ELR (cell line): ENCODE measurements at places on chromosomes 13 and 19.

GRCh38 chr13:29456419-29456818 is 139.1 kb downstream of the SLC7A1 start:
- no peak for DNase-seq

DNA sequence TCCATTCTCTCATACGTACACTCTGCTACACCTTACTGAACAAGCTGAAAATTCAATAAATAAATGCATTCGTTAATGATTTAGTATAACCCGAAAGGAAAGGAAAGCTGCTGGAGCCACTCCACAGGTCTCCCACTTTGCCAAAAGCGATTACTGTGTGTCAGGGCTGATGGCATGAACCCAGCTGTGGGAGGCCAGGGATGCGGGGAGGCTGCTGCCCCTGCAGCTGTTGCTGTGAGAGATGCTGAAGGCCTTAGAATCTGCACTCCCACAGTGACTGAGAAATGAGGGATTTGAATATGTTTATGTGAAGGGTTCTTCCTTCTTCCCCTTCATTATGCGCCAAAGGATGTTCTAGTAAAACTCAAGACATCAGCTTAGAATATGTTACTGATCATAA is 58.7 kb upstream of the NBEA start:
- DNase-seq = no peak

- DNase-seq = no peak
Observed at GRCh38 chr13:64410276-64411053, 2819.7 kb downstream of the PCDH9 start.

DNA sequence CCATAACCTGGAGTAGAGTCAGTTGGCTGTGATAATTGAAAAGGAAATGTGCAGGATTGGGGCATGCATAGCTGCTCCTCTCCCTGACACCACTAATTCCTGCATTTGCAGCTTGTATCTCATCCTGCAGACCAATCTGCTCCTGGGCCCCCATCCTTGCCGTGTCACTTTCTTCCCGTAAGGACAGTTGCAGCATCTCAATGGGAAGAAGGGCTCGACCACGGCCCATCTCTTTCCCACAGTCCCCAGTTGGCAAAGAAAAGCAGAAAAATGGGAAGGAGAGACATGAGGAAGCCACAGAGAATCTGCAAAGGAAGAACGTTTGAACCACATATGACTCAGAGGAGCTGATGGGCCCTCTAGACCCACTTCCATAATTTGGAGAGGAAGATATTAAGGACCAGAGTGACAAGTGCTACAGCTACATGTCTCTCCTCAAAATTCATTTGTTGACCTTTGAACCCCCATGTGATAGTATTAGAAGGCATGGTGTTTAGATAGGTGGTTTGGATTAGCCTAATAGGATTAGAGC is 1.8 kb upstream of the SIGLEC12 start:
- DNase-seq = no peak

- no peak for DNase-seq
Observed at GRCh38 chr13:45941261-45941660, 89.7 kb upstream of the SIAH3 start.

- DNase-seq = peak; percentile 36
Observed at GRCh38 chr13:109904218-109904617, 117.8 kb upstream of the IRS2 start.

DNA sequence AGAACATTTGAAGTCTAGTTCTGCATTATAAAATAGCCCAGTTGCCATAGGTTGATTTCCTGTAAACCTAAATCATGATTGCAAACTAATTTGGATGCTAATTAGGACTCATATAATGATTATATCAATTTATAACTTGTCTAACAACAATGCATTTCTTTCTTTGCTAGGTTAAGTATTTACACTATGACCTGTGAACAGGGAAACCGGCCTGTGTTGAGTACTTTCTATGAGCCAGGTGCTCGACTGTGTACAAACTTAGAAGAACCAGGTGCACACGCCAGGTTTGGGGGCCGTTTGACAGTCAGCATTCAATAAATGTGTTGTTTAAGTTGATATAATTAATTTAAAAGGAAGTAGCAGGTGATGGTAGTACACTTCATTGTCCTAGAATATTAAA is 203.1 kb downstream of the TM9SF2 start:
- no peak for DNase-seq

DNA sequence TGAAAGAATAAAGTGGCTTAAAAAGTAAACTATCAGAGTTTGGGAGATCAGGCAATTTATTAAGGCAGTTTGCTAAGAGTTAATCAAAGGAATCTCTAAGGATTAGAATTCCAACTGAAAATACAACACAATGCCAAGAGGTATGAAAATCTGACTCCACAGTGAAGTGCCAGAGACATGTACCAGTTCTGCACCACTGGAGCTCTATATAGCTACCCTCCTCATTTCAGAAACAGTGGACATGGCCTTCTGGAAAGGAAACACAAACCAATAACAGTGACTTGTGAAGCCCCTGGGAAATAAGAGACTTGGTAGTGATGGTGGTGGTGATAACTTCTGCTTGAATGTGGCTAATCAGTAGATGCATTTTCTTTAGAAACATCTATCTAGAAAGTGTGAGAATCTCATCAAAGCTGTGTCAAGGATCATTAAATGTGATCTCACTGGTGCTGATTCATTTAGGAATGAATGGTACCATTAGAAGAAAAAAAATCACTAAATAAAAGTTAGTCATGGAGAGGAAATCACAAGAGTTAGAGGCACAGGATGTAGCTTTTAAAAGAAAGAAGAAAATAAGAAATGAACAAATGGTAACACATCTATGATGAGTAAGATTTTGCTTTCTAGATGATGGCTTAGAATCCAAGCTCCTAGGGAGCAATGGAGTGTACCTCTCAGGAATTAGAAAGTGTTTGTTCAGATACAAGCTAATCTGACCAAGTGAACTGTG is 20.1 kb upstream of the N4BP2L1 start:
- peak; percentile 15 for DNase-seq

DNA sequence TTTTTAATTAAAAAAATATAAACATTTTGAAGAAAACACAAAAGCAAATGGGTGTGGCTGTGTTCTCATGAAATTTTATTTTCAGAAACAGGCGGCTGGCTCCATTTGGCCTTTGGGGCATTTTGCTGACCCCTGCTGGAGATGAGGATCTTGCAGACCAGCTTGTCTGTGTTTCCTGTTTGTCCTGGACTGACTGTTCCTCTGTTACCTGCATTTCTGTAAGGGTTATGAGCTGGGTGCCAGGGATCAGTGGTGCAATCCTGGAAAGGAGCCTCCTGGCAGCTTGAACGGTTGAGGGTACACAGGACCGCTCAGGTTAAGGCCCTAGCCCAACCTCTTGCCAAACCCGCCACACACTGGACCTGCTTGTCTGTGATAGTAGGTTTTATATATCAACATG is 49.9 kb downstream of the ZNF787 start:
- peak; percentile 29 for DNase-seq

DNA sequence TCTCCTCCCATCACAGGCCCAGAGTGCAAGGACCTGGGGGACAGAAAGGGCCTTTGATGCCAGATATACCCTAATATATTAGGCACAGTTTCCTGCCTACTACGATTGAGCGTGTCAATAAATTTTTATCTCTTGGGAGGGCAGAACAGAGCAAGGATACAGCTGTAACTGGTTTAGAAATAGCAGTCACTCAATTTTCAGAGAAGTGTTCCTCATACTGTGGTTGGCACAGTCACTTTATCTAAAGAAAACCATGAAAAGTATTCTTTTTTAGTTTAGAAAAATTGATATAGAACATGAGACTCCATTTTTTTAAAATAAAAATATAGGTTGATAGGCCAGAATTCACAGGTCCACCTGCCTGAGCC is 460 bp upstream of the ZNF155 start:
- DNase-seq = no peak

GRCh38 chr13:94217370-94217769 is 262.1 kb downstream of the DCT start:
- peak; percentile 60 for DNase-seq

DNA sequence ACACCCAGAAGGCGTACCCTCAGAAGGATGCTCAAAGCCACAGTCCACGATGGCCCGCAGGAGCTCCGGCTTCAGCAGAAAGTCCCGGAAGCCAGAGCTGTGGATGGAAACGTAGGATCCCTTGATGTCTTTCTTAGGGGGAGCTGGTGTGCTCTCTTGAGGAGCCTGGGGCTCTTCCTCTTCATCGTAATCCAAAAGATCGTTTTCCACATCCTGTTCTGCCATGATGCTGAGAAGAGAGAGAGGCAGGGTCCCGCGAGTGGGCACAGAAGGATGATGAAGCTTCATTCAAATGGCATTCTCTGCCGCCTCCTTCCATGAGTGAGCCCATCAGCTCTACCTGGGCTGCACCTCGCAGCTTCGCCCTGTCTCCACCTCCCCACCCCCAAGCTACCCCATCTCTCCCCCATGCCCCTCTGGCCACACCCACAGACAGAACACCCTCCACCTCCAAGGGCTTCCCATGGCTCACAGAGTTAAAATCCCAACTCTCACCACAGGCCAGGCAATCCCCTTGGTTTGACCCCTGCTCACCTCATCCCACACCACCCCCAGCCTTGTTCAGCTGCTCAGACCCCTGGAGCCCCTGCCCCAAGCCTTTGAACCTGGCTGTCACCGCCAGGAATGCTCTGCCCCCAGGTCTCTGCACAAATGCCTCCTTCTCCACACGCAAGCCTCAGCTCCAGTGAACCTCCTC is 6.0 kb downstream of the DDX39A start:
- no peak for DNase-seq

DNA sequence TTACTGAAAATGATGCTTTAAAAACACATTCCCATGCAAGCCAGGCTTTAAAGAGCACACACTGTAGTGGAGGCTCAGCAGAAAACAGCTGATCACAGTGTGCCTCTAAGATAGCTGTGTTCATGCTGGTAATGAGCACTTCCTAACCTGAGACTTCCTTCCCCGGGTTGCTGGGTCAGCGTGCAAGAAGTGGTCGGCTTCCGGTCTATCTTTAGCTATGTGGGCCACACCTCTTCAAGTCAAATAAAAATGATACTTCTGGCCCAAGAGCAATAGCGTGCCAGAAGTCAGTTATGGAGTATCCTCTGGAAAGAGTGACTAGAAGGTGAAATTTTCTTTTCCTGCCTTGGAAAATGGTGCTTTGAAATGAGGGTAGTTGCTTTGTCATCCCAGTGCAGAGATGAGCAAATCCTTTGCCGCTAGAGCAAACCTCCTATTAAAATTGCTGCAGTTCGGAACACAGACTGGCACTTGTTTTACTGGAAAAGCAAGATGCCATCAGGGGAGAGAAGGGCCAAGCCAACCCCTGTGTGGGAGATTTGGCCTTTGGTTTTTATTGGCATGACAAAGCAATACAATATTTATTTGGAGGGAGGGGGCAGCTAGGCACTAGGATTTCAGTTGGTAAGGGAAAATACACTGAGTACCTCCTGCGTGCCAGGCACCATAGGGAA is 64.2 kb downstream of the ARHGAP35 start:
- DNase-seq = no peak

DNA sequence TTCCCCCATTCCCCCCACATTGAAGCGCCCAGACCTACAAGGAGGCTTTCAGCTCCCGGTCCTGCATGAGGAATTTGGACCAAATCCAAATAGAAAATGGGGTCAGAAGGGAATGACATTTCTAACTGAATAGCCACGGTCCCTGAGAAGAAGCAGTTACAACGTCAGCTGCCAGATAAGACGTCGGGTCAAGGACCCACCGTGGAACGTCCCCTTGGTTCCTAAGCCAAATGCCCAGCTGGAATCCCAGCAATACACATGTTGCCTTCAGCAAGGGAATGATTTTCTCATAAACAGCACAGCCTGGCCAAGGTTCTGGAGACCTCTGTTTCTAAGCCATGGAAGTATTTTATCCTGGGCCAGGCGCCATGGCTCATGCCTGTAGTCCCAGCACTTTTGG is 109.1 kb upstream of the PEG3 start:
- no peak for DNase-seq

DNA sequence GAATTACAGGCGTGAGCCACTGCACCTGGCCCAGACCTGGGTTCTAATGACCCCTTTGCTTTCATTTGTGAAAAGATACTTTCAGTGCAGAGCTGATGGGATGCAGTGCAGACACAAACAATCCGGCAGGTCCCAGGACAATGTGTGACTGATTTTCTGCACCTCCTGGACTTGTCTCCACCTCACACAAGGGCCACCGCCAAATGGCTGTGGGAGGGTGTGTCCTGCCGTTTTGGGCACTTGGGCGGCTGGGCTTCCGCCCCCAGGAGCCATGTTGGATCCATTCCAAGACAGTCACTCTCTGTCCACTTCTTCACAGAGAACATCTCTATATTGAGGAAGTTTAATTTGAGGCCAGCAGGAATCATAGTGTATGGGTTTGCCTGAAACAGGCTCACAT is 112.3 kb upstream of the ZNF507 start:
- DNase-seq = no peak

DNA sequence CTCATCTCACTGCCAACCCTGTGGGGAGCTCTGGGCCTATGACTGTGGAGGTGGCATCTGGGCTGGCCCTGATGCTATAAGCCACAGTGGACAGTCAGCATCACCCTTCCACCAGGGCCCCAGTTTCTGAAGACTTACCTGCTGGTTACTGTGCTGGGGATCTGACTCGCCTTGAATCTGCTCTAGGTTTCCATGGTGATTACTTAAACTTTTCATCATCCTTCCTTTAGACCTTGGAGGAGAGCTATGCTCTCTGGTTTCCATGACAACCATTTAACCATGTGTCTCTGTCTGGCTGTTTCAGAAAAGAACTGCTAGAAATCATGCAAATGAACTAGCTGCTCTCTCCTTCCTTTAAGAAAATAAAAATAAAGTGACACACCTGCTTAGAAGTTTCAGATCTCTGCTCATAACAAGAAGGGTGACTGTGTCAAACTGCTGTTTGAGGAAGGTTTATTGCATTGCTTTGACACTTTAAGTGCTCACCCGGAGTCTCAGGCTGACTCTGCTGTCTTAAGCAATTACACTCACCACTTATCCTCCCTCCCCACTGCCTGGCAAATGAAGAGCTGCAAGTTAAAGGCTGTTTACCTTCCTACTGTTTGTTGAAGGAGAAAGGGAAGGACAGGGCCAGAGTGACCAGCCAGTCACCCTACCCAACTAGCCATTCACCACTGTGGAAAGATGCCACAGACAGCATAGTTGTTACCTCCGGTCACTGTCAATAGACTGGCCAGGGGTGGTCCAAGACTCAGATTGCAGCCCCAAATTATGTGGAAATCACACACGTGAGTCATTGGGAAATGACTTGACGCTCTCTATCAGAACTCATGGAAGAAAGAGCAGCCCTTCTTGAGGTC is 87.6 kb downstream of the HSPH1 start:
- DNase-seq = peak; percentile 52

DNA sequence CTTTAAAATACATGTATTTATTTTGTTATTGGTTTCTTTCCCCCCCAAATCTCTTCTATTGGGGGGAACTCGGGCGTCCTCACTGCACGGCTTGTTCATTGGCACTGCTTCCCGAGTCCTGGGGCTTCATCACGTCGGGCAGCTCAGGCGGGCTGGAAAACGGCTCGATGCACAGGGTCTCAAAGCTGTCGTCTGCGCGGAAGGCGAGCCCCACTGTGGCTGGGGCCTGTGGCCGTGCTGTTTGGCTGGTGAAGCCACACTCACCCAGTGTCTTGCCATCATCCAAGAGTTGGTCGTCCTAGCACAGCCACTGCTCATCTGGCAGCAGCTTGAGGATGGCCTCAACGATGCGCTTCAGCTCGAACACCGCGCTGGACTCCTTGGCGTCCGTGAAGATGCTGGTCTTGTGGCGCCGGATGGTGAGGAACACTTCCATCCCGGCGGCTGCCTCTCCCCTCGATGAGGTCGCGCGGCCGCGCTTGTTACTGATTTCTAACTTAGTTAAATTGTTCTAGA is 6.0 kb upstream of the ATP8A2 start:
- no peak for DNase-seq

GRCh38 chr19:3374369-3375112 is 8.2 kb downstream of the NFIC start:
- no peak for DNase-seq

- no peak for DNase-seq
Observed at GRCh38 chr13:40798380-40798779, 9.0 kb downstream of the SLC25A15 start.

- DNase-seq = peak; percentile 94
Observed at GRCh38 chr19:23554548-23554947, 132.5 kb downstream of the ZNF675 start.
